ENCODE measurements at places on chromosomes 6 and 20.

GRCh38 chr20:58102744-58103516 lies 125.5 kb downstream of the ANKRD60 start:
- DNase-seq, result no peak

- DNase-seq, result no peak
Observed at GRCh38 chr6:51129043-51129442, 310.4 kb downstream of the TFAP2B start.

DNA sequence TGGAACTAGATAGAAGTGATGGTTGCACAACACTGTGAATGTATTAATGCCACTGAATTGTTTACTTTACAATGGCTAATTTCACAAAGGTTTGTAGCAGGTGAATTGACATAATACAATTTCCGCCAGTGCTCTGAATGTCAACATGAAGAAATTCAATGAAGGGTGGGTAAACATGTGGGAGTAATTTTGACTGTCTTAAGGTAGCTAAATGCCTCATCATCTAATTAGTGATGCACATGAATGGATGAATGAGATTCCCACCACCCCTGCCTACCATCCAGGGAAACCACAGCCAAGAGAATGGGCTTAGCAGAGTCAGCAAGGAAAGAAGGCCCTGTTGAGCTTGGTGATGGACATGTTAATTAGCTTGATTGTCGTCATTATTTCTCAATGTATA lies 275.3 kb downstream of the ALDH8A1 start:
- no peak for DNase-seq

- DNase-seq, result peak; percentile 8
Observed at GRCh38 chr20:19712721-19713260, 45.3 kb upstream of the RIN2 start.
